ENCODE measurements at places on chromosomes 2 and 18.
A peak's percentile ranks its signal among the peaks of the same experiment; 100 is the strongest.

GRCh38 chr2:122138561-122138960 lies 383.1 kb downstream of the TSN start:
- no peak for ATAC-seq

DNA sequence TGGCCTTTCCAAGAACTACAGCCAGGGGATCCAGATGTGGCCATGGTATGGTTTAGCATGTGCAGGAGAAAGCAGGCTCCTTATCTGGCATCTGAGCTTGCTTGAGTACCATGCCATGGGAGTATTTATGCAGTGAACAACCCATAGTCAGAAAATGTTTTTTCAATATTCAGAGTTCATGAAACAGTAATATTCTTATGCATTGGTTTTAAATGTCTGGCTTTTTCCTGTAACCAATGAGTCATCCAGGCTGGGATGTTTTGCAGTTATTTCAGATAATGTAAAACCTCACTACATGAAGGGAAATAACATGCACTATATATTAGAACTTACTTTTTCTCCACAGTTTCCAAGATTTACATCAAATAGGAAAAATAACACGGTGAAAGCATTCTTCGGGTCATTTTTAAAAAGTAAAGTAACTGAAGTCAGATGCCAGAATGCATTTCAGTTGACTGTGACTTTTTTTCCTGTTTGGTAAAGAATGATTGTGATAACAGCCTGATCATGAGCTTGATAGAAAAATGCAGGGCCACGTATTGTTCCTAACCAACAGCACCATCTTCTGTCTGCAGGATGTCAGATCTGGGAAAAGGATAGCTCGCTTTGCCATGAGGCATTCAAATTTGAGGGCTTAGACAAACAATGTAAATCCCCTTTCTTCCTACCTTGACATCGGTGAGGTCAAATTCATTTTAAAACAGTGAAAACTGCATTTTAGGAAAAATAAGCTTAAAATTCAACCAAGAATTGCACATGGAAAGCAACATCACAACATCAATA lies 152.8 kb downstream of the DSC3 start:
- no peak for ATAC-seq

- ATAC-seq = no peak
These were observed 74.9 kb upstream of the GPR45 start for GRCh38 chr2:105166688-105167087.

GRCh38 chr2:208820014-208820688 lies 413.6 kb downstream of the PTH2R start:
- ATAC-seq = no peak

DNA sequence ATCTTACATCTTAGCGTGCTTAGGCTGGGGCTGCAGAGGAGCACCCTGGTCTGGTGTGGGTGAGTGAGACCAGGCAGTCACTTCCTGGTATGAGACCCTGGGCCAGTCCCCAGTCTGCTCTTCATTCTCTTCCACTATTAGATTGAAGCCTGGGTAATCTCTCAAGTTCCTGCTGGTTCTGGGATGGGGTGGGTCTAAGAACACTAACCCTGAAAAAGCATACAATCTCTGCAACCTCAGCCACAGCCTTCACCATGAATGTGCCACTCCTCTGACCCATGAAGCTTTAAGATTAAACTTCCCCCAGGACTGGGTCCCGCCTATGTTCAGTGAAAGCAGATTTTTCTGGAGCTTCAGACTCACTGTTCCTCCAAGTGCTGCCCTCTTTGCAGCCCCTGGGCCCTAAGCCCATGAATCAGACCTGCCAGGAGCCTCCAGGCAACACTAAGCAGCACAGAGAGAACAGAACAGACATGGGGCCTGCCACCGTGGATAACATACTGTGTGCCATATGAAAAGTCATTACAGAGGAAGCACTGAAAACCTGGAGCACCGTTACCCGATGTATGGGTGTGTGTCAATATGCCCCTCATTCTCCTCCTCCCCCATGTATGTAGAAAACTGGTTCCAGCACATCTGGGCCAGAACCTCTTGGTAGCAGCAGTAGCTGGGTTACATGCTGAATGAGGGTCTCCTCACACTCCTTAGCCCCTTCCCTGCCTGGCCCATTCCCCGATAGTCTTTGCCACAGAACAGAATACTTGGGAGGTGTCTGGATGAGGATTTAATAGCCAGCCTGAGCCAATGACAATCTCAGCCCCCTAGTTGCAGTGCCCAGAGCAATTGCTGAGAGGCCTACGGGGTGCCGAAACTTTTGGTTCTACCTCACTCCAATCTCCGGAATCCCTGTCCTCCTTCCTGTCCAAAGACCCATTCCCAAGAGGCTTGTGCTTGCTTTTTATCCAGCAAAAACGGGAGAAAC lies 2.7 kb upstream of the SIX2 start:
- ATAC-seq = no peak

GRCh38 chr2:207619764-207620203 lies 5.4 kb downstream of the METTL21A start:
- peak; percentile 39 for ATAC-seq

DNA sequence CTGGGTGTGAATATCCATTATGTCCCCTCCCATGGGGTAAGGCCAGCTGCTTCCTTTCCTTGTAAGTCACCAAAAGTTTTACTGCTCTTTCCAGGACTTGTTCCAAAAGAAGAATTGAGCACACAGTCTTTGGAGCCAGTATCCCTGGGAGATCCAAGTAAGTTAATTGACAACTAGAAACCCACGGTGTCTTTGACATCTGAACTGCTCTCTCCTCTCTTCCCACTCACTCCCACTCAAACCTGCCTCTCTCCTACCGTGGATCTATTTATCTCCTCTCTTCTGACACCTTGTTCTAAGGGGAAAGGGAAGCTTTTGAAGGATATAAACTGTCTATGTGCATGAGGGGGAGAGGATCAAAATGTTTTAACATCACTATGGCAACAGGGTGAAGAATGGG lies 86.7 kb downstream of the VIT start:
- ATAC-seq = no peak

DNA sequence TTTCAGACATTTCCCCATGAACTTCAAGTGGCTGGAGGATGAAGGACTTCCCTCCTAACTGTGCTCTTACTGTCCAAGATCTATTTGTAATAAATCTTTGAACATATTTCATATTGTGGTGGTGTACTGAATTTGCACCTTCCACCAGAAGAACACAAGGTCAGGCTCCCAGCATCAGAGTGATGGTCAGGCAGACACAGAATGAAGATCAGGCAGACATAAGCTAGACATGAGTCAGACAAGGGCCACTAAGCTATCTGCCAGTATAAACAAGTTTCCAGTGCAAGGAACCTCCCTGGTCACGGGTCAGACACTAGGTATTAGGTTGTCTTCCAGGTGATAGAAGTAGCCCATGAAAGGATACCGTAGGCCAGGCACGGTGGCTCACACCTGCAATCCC lies 20.0 kb downstream of the AQP12B start:
- no peak for ATAC-seq

DNA sequence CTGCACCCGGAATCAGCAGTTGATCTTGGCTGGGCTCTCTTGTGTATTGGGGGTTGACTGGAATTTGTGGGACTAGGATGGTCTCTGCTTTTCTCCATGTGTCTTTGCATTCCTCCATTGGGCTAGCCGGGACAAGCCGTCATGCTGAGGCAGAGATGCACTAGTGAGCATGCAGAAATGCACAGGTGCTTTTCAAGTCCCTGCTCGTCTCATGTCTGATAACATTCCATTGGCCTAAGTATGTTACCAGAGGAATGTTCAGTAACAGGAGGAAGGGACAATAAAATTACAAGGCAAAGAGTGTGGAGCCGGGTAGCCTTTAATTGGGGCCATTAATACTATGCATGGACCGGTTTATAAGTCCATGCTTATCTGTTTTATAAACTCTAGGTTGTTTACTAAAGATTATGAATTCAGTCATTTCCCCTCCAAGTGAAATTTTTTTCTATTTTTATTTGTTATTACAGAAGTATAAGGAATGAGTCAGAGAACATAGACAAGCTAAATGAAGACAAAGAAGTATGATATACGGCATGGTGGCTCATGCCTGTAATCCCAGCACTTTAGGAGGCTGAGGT lies 24.4 kb upstream of the AAK1 start:
- ATAC-seq = no peak

DNA sequence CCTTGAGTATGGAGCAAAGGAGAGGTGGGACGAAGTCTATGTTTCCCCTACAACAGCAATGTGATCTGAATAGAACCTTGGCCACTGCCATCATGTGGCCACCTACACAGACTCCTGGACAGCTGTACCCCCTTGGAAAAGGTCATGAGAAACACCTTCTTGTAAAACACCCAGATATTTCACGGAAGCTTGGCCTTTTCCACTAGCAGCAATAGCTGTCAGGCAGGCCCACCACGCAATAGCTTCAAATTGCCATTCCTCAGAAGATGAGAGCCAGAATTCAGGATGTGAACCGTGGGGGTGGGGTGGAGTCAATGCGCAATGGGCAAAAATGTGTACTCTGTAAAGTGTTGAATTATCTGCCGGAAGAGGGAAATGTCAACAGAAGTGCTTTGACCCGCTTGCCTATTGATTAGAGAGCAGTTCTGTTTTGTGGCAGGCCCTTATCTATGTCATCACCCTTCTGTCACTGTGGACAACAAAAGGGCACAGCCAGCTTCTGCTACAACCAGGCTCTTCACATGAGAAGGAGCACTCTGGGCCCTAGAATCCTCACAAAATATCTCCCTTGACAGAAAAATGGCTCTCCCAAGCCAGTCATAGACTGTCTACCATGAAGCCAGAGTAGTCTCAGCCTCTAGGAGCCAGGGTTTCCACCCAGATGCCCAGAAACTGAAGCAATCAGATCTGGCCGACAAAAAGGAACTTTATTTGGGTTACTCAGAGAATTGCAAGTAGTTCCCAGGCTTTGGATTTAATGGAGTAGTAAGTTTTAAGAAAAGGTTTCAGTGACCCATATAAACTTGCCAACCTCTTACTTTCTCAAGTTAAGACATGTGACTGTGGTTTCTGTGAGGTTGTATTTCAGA lies 9.5 kb downstream of the INPP1 start:
- no peak for ATAC-seq

GRCh38 chr18:61841706-61842105 lies 51.1 kb downstream of the RNF152 start:
- no peak for ATAC-seq

DNA sequence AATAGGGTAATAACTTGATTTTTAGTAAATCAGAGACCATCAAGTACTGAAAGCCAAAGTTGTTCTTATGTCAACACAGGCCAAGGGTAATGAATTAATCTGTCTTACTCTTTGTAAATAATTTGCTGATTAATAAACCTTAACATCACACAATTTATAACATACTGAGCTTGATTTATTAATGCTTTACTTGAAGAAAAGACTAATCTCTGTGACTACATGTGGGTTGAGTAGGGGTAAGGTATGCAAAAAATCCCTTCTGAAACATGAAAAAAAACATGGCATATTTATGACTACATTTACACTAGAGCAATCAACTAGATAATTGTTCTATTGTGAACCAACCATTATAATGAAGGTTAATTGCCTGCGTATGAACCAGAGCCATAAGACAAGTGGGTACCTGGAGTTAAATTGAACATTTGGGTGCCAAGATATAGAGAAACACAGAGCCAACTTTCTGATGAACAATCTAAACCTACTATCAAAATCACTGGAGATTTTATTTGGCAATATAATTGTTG lies 67.7 kb upstream of the GRB14 start:
- ATAC-seq = no peak

DNA sequence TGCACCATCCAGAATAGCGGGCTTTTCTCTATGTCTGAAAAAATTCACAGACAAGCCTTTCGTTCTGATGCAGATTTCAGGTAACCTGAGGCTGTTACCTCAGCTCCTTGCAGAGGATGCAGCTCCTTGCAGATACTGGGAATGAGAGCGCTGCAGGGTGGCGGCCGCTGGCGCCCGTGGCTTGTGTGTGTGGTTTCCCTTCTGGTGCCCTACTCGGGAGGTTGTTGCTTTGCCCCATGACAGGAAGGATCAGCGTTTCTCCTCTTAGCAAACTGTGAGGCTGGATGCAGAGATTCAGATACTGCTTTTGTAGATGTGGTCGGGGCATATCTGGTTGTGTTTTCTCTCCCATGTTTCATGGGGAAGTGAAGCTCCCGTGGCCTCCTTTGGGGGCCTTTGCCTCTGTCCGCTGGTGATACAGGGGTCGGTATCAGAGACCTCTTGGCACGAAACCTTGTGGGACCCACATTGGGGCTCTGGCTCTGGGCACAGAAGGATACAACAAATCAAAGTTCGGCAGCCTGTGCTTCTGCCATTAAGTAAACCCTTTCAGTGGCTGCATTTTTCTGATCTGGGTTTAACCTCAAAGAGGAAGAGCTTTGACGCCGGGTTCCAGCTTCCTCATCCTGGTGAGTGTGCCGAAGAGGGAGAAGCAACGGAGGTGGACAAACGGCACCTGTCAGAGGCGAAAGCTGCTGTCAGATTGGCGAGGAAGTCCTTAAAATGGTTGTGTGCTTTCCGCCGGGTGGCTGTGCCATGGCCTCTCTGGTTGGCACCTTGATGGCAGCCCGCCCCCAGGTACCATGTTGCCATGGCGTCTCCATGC lies 127.8 kb downstream of the MBP start:
- no peak for ATAC-seq

GRCh38 chr2:239039479-239039861 lies 191.6 kb downstream of the TWIST2 start:
- no peak for ATAC-seq

DNA sequence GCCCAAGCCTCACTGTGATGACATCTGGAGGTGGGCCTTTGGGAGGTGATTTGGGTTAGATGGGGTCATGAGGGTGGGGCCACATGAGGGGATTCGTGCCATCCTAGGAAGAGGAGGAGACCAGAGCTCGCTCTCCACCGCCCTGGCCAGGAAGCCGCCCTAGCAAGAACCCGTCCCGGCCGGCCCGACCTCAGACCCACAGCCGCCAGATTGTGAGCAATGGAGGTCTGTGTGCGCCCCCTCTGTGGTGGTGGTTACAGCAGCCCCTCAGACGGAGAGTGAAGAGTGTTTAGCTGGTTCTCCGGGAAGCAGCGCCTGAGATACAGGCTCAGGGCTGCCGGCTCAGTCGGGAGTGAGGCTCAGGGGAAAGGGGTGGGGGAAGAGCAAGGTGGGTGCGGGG lies 83.3 kb downstream of the RTP5 start:
- ATAC-seq = no peak

- ATAC-seq = no peak
These were observed 101.8 kb downstream of the XRCC5 start for GRCh38 chr2:216210701-216211540.

DNA sequence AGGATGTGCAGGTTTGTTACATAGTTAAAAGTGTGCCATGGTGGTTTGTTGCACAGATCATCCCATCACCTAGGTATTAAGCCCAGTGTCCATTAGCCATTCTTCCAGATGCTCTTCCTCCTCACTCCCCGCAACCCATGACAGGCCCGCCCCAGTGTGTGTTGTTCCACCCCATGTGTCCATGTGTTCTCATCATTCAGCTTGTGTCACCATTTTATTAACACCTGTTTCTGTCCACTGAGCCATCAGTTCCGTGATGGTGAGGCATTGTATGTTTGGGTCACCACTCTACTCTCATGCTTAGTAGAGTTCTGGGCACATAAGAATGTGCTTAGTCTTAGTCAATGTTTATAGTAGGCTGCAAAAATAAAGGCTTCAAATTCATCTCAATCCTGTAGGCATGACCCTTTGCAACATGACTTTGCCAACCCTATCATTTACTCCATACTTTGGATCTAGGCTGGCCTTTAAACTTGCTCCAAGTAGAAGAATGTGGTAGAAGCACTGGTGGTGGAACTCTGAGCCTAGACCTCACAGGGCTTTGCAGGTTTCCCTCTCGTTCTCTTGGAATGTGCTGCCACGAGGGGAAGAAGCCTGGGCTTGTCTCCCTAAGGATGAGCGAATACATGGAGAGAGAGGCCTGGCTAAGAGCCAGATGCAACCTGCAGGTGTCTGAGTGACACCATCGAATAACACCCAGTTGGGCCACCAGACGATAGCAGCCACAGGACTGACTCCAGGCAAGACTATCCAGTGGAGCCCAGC lies 161.5 kb downstream of the NAPG start:
- ATAC-seq = no peak

GRCh38 chr2:176931588-176932563 lies 280.7 kb upstream of the HNRNPA3 start:
- peak; percentile 94 for ATAC-seq
